ENCODE measurements at places on chromosomes 4 and X.

- no peak for DNase-seq
Observed at GRCh38 chrX:107442914-107443527, 6.4 kb upstream of the FRMPD3 start.

DNA sequence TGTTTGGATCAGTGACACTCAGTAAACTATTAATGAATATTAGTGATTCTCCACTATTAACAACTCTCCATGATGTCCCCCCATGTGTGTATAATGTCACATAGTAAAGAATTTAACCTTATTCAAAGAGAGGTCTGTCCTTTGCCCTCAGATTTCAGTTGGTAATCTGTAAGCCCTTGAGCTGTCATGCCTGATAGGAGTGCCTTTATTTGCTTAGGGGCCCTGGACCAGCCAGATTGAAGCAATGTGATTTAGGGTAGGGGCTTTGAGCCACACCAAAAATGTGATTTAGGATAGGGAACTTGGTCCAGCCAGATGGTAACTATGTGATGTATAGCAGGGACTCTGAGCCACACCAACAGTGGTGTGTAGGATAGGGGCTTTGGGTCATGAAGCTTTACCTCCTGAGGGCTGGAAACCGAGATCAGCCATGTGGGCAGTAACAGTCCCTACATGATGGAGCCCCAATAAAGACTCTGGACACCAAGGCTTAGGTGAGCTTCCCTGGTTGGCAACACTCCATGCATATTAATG, 44.3 kb upstream of the PAGE4 start:
- no peak for DNase-seq

- no peak for DNase-seq
Observed at GRCh38 chr4:76622717-76623116, 187.7 kb downstream of the SHROOM3 start.

DNA sequence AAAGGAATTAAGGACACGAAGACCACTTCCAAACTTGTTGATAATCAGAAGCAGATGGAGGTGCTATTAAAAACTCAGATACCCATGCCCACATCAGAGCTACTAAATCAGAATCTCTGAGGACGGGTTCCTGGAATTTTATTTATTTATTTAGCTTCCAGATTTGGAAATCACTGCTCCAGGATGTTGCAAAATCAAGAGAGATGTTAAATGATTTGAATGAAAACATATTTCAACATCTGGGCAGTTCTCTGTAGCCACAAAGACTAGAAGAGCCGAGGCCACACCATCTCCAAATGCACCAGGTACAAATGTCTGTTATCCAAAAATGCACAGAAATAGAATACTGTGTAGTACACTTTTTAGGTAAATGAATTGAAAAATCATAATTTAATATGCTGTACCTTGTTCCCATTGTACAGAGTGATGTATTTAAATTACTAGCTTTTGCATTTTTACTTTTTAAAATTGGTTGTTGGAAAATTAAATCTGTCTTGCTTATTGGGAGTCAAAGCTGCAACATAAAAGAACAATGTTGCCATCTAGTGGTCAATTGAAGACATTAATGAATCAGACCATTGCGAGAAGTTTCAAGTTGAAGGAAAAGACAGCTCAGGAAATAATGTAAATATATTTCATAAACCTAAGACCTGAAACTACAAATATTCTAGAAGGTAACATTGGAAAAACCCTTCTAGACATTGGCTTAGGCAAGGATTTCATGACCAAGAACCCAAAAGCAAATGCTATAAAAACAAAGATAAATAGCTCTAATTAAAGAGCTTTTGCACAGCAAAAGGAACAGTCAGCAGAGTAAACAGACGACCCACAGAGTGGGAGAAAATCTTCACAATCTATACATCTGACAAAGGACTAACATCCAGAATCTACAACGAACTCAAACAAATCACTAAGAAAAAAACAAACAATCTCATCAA, 151.3 kb upstream of the TTC29 start:
- DNase-seq, result no peak

DNA sequence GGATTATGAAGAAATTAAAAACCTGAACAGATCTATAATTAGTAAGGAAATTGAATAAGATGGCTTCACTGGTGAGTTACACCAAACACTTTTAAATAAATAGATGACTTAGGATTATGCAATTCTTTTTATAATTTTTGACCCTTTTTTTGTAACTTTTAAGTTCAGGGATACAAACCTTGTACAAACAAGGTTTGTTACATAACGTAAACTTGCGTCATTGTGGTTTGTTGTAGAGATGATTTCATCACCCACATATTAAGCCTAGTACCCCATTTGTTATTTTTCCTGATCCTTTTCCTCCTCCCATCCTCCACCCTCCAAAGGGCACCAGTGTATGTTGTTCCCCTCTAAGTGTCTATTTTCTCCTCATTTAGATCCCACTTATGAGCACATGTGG, 75.7 kb downstream of the CPEB2 start:
- DNase-seq, result no peak

- no peak for DNase-seq
Observed at GRCh38 chr4:21733894-21734630, 214.5 kb downstream of the KCNIP4 start.

DNA sequence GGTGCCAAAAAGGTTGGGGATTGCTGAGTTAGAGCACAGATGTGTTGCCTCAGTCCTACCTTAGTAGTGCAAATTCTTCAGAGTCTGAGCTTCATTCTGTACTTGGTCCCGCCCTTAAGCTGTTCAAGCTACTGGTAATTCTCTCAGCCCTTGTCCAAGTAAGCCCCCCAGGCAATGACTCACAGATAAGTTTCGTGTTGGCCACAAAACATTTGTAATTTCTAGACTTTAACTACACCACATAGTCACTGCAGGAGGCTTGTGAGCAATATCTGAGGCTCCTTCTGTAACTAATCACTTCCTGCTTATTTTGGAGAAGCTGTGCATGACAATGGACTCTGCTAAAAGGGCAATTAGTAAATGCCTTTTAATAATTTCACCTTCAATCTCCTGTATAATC, 1420.5 kb downstream of the PCDH7 start:
- DNase-seq, result no peak

- DNase-seq, result no peak
Observed at GRCh38 chr4:122711919-122712318, 20.6 kb upstream of the BBS12 start.

GRCh38 chr4:40489961-40490360, 139.7 kb downstream of the RBM47 start:
- DNase-seq, result no peak

- DNase-seq, result no peak
Observed at GRCh38 chr4:43253541-43253940, 361.0 kb downstream of the GRXCR1 start.

DNA sequence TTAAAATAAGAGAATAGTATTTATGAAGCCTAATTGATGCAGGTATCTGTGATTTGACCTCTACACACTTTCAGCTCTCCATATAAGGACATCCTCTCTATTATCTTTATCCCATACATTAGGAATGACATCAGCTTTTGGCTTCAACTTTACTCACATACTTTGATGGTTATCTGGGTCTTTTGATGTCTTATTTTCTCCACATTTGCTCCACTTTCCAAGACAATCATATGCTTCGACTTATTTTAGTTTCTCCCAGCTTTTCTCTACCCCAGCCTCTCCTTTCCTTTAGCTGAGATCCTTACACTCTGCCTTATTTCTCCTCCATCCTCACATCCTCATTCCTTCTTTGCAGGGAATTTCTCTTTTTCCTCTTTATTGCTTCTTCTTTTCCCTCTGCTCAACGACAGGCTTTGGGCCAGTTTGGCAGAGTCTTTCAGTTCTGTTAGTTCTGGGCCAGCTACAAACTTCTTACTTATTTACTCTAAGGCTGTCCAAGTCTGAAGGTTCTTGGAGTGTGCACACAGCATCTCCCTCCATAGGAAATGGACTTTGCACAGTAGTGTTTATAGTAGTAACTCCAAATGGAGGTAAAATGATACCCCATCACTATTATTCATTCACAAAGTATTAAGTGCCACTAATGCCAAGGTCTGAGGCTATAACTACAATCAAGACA, 50.5 kb downstream of the SLC4A4 start:
- DNase-seq, result no peak

GRCh38 chr4:26863512-26863911, 2.9 kb downstream of the STIM2 start:
- DNase-seq, result no peak

DNA sequence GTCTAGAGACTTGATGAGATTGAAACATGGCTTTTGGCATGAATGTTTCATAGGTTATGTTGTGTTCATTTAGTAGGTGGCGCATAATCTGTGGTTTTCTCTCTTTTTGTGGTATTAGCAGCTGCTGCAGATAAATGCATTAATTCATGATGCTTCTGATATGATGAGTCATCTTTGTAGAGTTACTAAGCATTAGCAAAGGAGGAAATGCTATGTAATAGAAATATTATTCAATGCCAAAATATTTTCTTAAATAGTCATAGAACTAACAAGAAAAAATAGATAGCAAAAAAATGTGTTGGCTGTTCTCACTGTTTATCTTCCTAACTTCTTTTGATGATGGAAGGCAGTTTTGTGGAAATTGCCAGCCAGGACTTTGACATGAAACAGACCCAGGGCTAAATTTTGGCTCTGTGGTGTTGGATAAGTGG, 3.6 kb downstream of the ZXDB start:
- DNase-seq, result no peak

GRCh38 chr4:181301735-181302710, 941.2 kb upstream of the TENM3 start:
- no peak for DNase-seq

- no peak for DNase-seq
Observed at GRCh38 chr4:136992032-136992431, 540.3 kb downstream of the PCDH18 start.

- DNase-seq, result no peak
Observed at GRCh38 chr4:7877176-7877575, 62.5 kb downstream of the AFAP1 start.

GRCh38 chrX:68940601-68941000, 111.8 kb downstream of the EFNB1 start:
- no peak for DNase-seq

DNA sequence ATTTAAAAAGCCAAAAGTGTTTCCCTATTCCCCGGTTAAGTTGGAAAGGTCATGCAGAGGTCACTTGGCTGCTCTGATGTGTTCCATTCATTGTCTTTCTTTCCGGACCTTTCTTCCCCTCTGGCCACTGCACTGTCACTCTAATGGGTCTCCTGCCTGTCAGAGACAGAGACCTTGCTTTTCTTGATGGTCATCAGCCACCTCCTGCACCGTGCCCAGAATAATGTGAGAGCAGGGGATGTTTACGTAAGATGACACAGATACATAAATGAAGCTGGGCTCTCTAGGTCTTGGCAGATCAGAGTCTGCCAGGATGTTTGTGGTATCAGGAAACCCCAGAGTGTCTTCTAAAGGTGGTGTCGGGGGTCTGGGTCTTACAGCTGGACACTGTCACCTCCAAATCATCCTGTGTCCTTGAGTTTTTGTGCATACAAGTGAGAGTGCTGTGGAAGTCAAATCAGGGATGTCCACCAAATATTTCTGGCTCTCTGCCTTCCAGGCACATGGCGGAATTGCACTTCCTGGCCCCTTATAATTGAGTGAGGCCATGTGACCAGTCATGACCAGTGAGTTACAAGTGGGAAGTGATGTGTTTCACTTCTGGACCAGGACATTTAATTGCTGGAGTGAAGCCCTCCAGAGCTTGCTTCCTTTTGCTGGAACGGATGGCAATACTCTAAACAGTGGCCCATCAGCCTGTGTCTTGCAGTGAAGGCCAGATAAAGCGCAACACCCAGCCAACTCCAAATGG, 130.6 kb upstream of the ATP6AP2 start:
- no peak for DNase-seq

DNA sequence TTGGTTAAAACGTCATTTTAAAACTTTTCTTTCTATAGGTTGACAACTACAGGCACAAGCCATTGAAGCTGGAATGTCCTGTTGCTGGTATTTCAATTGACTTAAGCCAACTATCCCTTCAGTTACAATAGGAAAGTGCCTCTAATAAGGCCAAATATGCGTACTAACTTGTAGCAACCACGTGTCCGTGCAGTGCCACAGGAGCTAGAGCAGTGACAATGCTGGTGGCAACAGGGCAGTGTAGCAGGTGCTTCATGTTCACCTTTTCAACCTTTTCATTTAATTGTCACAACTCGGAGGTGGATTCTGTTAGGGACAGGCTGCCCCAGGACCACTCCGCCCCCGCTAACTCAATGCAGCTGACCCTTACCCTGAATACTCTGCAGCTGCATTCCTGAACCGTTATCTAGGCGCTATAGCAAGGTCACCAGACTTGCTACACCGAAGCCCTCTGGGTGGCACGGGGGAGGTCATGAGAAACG, 37.7 kb downstream of the ERVMER34-1 start:
- DNase-seq, result no peak

DNA sequence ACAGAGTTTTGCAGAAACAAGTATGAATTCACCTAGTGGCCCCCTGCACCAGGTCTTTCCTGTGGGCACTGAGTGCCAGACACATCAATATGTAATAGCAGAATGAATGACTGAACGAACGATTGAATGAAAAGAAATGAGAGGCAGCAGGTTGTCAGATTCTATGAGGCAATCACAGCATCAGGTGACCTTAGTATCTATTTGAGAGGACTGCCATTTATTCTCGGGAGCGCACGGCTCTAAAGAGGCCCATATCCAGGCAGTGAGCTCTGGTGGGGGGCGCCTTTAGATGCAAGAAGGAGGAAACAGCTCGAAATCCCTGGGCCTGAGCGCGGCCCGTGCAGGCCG, 528 bp upstream of the SLC25A4 start:
- DNase-seq, result no peak

DNA sequence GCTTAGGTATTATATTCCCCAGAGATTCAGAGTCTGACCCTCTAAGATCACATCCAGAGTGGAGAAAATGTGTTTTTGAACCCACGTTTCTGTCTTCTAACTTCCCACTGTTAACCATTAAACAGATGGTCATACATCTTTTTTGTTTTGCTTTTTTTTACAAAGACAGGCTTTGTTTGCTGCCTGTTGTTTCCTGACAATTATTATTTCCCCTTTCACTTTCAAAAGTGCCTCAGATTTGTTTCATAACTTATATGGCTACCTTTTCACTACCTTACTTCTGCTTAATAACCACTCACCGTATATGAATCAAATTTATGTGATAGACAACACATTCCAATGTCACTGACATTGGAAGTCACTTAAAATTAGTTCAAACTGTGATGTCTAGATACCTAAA, 142.2 kb downstream of the HS3ST1 start:
- DNase-seq, result no peak

- DNase-seq, result no peak
Observed at GRCh38 chrX:67622053-67622585, 78.3 kb downstream of the AR start.

GRCh38 chrX:45811326-45811725, 610.6 kb upstream of the DIPK2B start:
- no peak for DNase-seq

DNA sequence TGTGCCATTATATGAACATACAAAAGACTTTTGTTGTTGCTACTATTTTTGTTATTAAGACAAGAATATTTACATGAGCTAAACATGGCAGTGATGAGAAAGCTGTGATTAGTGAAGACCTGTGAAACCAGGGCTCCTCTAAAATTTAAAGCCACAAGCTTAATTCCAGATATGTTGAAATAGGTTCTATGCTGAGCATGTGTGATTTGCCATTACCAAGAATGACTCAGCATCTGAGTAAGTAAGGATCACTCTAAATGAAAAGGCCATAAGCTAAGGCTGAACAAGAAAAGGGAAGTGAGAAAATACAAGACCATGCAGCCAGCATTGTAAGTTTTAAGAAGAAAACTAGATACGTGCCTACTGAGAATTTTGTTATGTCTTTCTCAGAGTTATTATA, 75.9 kb upstream of the CAMK2D start:
- no peak for DNase-seq

All from activated T-helper 1 cell treated with anti-CD3 and anti-CD28 coated beads, Interleukin-2, amount 50 U/mL, for 16 hours (primary cell).